Activated naive CD8-positive, alpha-beta T cell treated with anti-CD3 and anti-CD28 coated beads, Interleukin-2, amount 10 ng/mL, durations not matched to agents 7 days and 5 days (primary cell): ENCODE measurements at places on chromosomes 13 and 19. TPM values are rescaled to one million over a fixed set of nuclear protein-coding genes. Genes with fewer than 3 reads are reported as not detected.
A peak's percentile ranks its signal among the peaks of the same experiment; 100 is the strongest.

- peaks cover 1% of the 10 kb centered on the region for H3K4me1 ChIP-seq
- H3K27ac ChIP-seq, result no peak overlapping the region
Observed at GRCh38 chr19:728011-728410, 19.3 kb downstream of the PALM start.

DNA sequence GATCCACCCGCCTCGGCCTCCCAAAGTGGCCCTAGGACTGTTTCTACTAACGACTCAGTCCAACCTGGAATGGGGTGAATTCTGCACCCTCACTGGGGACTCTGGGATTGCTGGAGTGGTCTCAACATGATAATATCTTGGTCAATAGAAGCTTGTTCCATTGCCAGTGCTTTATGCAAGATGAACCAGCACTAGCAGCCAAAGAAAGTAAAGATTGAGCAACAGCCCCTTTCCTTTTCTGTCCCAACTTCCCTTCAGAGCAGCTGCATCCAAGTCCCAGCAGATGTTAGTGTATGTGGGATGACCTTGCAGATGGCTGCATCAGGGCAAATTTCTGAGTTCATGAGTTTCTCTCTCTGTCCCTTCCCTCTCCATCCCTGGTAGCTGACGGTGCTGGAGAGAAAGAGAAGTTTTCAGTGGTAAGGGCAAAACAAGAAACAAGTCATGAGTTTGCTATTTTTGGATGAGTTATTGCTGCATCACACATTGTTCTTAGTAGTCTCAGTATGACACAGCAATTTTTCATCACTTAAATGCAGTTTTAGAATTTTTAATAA, 183.6 kb upstream of the EDNRB start:
- no peak overlapping the region for H3K4me3 ChIP-seq
- H3K4me1 ChIP-seq, result no peaks in the 10 kb centered on the region
- H3K36me3 ChIP-seq, result no peaks in the 10 kb centered on the region
- H3K27me3 ChIP-seq, result peaks cover 3% of the 10 kb centered on the region
- H3K27ac ChIP-seq, result no peak overlapping the region

- H3K36me3 ChIP-seq, result no peaks in the 10 kb centered on the region
- H3K27ac ChIP-seq, result no peak overlapping the region
- no peaks in the 10 kb centered on the region for H3K27me3 ChIP-seq
- no peak overlapping the region for H3K4me3 ChIP-seq
- peaks cover 2% of the 10 kb centered on the region for H3K4me1 ChIP-seq
Observed at GRCh38 chr19:19740755-19741154, 7.8 kb upstream of the ZNF14 start.

DNA sequence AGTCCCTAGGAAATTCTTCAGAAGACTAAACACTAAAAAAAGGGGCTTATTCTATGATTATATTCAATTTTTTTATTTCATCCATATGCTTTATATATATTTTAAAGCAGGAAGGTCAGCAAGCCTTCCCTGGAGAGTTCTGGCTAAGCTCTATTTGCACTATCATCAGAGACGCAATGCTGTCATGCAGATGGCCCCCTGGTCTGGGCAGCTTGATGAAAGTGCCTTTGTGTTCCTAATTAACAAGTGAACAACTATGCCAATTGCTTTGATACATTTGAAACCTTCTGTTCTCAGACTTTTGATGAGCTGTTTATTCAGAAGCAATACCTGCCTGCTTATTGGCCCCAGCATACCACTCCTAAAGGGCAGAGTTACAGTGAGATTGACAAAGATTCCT, 1344.6 kb downstream of the OLFM4 start:
- no peaks in the 10 kb centered on the region for H3K36me3 ChIP-seq
- no peak overlapping the region for H3K27ac ChIP-seq
- H3K4me3 ChIP-seq, result no peak overlapping the region
- DNase-seq, result no peak
- no peaks in the 10 kb centered on the region for H3K4me1 ChIP-seq

The SH2D3A gene
- 35.5 TPM for total RNA-seq

- no peak overlapping the region for H3K27ac ChIP-seq
- H3K4me1 ChIP-seq, result peaks cover 4% of the 10 kb centered on the region
- H3K4me3 ChIP-seq, result no peak overlapping the region
- H3K36me3 ChIP-seq, result peaks cover 7% of the 10 kb centered on the region
Observed at GRCh38 chr19:56839652-56840450, 675 bp downstream of the PEG3 start.

- peaks cover 1% of the 10 kb centered on the region for H3K27me3 ChIP-seq
- H3K4me3 ChIP-seq, result no peak overlapping the region
- H3K27ac ChIP-seq, result no peak overlapping the region
- DNase-seq, result no peak
Observed at GRCh38 chr13:109233293-109233692, 553.1 kb downstream of the IRS2 start.

GRCh38 chr19:46299004-46299509, 2.2 kb downstream of the HIF3A start:
- H3K36me3 ChIP-seq, result no peaks in the 10 kb centered on the region

The TBCB gene
- total RNA-seq, result 150 TPM

The ZFP82 gene
- 10.8 TPM for total RNA-seq

- no peaks in the 10 kb centered on the region for H3K27me3 ChIP-seq
- H3K27ac ChIP-seq, result peak overlapping the region; percentile 73
- DNase-seq, result no peak
- H3K4me1 ChIP-seq, result peaks cover 39% of the 10 kb centered on the region
Observed at GRCh38 chr19:2239771-2240770, 3.4 kb downstream of the SF3A2 start.

DNA sequence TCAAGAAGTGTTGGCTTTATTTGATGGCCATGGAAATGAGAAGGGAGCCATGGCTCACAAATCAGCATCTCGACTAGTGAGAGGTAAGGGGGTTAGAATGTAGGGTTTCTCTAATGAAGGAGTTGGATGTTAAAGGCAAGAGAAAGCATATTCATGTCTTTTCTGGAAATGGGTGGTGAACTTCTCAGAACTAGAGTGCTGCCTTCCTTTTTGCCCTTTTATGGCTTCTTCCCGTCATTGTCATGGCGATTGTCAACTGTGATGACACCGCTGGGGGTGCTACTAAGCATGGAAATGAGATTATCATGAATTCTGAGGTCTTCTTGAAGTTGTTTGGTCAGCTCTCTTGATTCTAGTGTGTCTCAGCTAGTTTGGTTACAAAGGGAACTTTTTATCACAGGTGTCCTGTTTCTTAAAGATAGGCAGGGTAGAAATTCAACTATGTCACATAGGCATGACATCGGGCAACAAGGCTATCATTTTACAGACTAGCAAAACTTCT, 180.4 kb downstream of the LIG4 start:
- H3K27me3 ChIP-seq, result no peaks in the 10 kb centered on the region
- DNase-seq, result no peak
- no peak overlapping the region for H3K27ac ChIP-seq
- H3K4me1 ChIP-seq, result peaks cover 2% of the 10 kb centered on the region
- no peak overlapping the region for H3K4me3 ChIP-seq
- no peaks in the 10 kb centered on the region for H3K36me3 ChIP-seq

DNA sequence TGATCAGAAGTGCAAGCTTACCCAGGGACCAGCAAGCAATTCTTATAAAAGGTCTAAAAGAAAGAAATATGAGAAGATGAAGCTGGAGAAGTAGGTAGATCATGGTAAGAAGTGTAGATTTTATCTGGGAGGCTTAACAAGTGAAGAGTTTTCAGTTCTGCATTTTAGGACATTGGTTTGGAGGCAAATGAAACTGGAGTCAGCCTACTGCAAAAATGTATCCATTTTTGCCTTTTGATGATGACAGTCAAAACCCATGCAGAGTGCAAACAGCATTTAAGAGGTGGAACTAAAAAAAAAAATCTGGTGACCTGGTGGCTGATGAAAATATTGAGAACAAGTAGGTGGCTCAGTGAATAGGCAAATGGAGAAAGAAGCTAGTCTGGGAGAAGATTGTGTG, 216.9 kb downstream of the DNAJC15 start:
- H3K36me3 ChIP-seq, result no peaks in the 10 kb centered on the region
- DNase-seq, result no peak
- H3K27ac ChIP-seq, result no peak overlapping the region
- H3K4me3 ChIP-seq, result no peak overlapping the region
- peaks cover 9% of the 10 kb centered on the region for H3K27me3 ChIP-seq

DNA sequence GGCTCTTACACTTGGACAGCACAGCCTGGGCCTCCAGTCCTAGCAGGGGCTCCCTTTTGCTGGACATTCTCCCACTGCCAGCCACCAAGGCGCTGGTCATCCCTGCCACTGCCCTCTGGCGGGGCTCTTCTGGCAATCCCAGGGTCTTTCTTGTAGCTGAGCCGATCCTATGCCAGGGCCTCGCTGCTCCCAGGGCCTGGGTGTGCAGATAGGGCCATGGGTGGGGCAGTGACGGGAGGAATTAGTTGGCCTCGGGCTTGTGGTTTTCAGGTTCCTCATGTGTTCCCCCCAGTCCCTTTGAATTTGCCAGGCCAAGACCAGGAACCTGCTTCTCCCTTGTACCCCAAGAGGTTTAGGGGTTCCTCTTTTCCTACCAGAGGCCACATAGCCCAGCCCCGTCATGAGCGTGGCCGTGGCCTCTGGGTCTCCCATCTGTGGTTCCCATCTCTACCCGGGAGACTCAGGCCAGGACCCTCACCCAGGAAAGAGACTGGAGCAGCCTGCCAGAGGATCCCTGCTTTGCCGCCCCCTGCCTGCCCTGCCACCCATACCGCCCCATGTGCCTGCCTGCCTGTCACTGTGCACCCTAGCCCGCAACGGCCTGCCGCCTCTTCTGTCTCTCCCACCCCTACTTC, 26.2 kb downstream of the TMED1 start:
- H3K4me3 ChIP-seq, result no peak overlapping the region
- H3K27me3 ChIP-seq, result no peaks in the 10 kb centered on the region
- H3K36me3 ChIP-seq, result peaks cover 32% of the 10 kb centered on the region

The FXYD7 gene
- total RNA-seq, result 5.3 TPM

- H3K27me3 ChIP-seq, result no peaks in the 10 kb centered on the region
- H3K36me3 ChIP-seq, result no peaks in the 10 kb centered on the region
- H3K27ac ChIP-seq, result no peak overlapping the region
- H3K4me3 ChIP-seq, result no peak overlapping the region
Observed at GRCh38 chr13:93882086-93882651, 597.3 kb downstream of the DCT start.

DNA sequence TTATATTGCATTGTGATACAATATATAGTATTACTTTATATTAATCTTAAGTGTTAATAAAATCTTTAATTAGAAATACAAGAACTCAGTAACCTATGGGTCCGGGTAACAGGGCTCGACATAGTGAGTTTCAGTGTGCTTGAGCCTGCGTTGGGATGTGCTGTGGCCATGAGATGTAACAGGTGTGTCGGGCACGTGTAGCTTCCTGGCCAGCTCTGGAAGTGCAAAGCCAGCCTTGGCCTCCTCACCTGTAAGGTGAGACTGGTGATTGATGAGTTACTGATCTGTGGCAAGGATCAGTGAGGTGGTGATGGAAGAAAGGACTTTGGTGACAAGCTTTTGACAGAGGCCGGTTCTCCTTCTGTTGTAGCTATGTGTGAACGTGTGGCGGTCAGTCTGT, 19.2 kb downstream of the ATP4B start:
- H3K27me3 ChIP-seq, result no peaks in the 10 kb centered on the region
- peaks cover 6% of the 10 kb centered on the region for H3K4me1 ChIP-seq
- peaks cover 61% of the 10 kb centered on the region for H3K36me3 ChIP-seq
- no peak for DNase-seq

The TNNI3 gene
- not detected for total RNA-seq

DNA sequence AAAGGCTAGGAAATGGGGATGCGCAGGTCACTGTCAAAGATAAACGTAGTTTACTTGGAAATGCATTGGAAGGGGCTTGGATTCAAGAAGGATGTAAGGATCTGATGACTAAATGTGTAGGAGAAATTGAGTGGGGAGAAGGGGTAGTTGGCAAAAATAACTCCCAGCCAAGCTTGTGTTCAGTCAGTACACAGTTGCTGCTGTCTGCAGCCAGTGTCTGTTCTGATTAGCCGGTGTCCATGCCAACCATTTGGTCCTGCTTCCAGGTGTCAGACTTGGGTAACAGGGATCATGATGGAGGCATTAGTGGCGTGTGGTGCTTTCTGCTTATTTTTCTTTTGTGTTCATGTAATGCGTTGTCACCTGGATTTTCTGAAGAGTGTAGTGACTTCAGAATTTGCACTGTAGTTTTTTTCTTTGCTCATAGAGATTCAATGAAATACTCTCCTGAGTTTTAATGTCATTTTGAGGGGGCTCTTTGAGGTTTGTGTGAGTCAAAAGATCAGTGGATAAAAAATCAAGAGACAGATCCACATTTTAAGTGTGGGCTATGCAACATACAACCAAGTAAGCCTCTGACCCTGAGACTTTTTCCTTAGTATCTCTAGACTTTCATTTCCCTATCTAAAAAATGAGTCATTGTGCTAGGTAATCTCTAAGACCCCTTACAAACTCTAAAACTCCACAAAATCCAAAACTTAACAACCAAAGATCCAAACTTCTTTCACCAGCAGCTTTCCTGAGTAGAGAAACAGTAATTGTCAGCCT, 103.9 kb downstream of the WDFY2 start:
- no peaks in the 10 kb centered on the region for H3K27me3 ChIP-seq
- H3K4me1 ChIP-seq, result peaks cover 3% of the 10 kb centered on the region
- no peak overlapping the region for H3K27ac ChIP-seq

The SLC8A2 gene
- total RNA-seq, result 0.20 TPM

The COG6 gene
- total RNA-seq, result 30.3 TPM

DNA sequence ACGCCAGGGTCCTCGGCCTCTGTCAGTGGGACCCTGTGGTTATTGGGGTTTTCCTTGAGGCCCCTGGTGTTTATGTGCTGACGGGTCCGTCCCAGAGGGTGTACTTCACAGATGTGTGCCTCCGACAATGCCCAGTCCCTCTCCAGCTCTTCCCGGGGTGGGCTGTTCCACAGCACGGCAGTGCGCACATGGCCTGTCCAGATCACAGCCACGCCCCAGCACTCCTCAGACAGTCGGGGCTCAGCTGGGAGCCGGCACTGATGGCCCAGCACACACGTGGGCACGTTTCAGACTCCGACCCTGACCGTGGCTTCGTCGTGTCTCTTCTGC, 16.9 kb upstream of the F7 start:
- no peaks in the 10 kb centered on the region for H3K27me3 ChIP-seq
- H3K36me3 ChIP-seq, result no peaks in the 10 kb centered on the region
- H3K4me1 ChIP-seq, result no peaks in the 10 kb centered on the region
- no peak overlapping the region for H3K4me3 ChIP-seq
- no peak overlapping the region for H3K27ac ChIP-seq

DNA sequence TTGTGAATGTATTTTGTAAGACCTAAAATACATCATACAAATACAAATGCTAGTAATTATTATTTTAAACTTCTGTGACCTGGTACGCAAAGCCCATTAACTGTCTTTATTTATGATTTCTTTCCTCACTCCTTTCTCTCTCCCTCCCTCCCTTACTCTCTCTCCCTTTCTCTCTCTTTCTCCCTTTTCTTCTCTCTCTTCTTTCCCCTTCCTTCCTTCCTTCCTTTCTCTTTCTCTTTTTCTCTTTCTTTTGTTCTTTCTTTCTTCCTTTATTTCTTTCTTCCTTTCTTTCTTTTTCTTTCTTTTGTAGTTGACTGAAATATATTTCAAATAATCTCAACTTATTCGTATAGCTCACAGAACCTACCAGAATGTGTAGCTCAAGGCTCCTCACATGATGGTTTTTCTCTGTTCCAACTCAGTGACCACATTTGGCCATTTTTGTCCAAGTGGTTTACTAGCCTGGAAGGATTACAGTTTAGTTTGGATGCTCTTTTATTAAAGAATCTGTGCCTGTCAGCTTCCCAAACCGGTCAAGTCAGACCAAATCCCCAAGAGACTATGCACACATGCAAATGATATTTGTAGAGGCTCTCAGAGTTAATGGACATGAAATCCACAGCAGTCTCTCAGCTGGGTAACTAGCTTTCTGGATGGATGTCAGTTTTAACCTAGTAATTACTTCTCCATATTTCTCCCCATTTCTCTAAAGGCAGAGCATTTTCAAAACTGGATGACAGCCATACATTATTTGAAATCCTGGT, 71.7 kb downstream of the POSTN start:
- DNase-seq, result no peak
- H3K4me1 ChIP-seq, result no peaks in the 10 kb centered on the region
- H3K27ac ChIP-seq, result no peak overlapping the region

- peak overlapping the region; percentile 30 for H3K27ac ChIP-seq
- no peaks in the 10 kb centered on the region for H3K36me3 ChIP-seq
- peak overlapping the region; percentile 73 for H3K4me3 ChIP-seq
- no peak for DNase-seq
- H3K27me3 ChIP-seq, result peaks cover 1% of the 10 kb centered on the region
Observed at GRCh38 chr19:21587117-21587461, 81.7 kb downstream of the ZNF429 start.
